ENCODE measurements at places on chromosomes 5 and 9.

- DNase-seq, result no peak
Measured at GRCh38 chr5:16321284-16321683, 141.7 kb upstream of the MARCHF11 start.

DNA sequence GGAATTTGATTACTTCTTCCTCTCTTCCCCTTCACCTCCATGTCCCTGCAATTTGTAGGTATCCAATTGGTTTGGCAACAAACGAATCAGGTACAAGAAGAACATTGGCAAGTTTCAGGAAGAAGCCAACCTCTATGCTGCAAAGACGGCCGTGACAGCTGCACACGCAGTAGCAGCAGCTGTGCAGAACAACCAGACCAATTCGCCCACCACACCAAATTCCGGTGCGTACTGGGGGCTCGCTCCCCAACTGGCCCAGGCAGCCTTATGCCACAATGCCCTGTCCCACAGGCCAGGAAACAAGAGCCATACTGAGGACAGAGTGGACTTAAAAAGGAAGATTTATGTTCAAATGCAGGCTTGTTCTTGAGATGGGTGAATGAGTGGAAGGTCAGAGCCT is 213.5 kb downstream of the PBX3 start:
- no peak for DNase-seq

- peak; percentile 16 for DNase-seq
Measured at GRCh38 chr9:34862043-34862442, 96.0 kb upstream of the PHF24 start.

- DNase-seq, result no peak
Measured at GRCh38 chr5:37714756-37715155, 125.1 kb downstream of the GDNF start.

GRCh38 chr9:109411069-109411761 is 86.9 kb downstream of the PTPN3 start:
- no peak for DNase-seq

- DNase-seq, result no peak
Measured at GRCh38 chr5:131378721-131379541, 115.1 kb downstream of the CDC42SE2 start.

- DNase-seq, result no peak
Measured at GRCh38 chr5:159330131-159330800, at the start of gene IL12B. Gene IL12B, minus strand, starts transcription at chr5:159330487. Its CDS starts 3,705 bp downstream, at chr5:159326782.

- DNase-seq, result no peak
Measured at GRCh38 chr5:94228791-94229190, 389.6 kb downstream of the KIAA0825 start.

GRCh38 chr9:135823036-135823435 is 84.3 kb downstream of the CAMSAP1 start:
- no peak for DNase-seq

DNA sequence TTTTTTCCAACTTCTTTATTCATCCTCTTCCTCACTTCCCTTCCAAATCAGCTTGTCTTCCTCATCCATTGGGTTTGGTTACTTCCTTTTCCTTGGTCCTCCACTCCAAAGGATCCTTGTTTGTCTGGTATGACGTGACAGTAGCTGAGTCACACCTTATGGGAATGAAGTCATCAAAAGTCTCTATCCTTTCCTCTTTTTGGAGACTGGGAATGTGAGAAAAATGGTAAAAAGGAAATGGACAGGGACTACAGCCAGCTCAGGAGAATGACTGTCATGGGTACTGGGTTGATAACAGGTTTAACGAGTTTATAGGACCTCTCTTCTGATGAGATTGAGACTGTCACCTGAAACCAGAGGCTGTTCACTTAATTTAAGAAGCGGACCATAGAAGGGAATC is 76.2 kb upstream of the MYO10 start:
- DNase-seq, result no peak

- no peak for DNase-seq
Measured at GRCh38 chr5:2805080-2805479, 53.6 kb upstream of the IRX2 start.

DNA sequence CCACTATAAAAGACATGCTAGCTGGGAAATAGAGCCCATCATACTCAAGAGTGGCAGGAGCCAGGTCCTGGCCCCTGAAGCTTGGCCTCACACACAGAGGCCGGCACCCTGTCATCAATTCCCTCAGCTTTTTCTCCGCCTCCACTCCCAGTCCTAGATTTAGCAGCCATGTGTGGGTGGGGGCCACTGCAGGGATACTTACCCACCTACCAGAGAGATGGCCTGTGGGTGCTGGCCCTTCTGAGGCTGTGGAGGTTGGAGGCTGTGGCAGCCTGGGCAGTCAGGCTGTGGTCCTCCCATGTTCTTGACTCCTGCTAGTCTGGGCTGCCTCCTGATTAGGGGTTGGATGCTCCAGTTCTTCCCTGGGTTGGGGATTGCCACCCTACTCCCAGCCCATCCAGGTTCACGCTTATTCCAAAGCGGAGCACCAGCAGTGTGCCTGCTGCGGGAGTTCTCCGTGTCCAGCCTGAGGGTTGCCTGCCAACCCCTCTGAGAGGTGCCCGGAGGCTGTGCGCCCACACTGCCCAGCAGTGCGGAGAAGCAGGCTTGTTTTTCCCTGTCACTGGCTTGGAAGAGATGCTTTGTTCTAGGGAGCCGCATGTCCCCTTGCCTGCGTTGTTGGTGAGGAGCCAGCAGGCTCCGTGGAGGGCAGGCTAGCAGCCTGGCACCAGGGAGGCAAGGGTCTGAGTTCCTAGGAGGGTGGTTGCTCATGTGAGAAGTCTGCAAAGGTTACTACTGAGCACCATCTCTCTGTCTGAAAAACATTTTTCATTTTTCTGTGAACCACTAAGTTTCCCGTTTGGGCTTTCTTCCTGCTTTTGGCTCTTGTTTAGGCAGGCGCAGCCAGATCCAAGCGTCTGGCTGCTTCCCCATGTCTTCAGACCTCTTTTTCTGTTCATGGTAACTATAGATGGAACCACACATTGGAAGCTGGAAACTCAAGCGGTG is 7.5 kb downstream of the SLC22A5 start:
- peak; percentile 57 for DNase-seq

GRCh38 chr9:19373527-19373926 is 6.5 kb downstream of the RPS6 start:
- no peak for DNase-seq

DNA sequence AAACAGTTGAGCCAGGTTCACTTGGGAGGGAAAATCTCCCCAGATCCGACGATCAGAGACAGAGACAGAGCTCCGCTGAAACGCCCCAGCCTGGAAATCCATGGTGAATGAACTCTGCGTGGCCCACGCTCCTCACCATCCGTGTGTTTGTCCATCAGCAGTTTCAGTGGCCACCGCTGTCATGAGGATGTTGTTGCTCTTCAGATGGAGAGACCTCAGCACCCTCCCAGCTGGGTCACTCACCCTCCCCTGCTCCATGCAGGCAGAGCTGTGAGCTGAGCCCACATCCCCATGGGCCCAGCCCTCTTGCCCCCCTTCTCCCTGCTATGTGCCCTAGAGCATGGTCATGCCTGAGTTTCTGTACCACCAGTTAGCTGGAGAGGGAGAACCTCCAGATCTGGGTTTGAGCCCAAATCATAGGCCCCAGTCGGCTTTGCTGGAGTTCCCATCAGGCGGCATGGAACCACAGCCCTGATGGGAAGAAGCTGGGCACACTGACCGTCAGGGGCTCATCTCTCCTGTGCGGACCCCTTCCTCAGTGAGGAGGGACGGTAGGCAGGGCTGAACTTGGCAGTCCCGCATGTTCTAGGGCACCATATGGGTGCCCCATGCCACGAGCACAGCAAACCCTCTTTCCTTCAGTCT is 154.4 kb upstream of the COL5A1 start:
- DNase-seq, result no peak

DNA sequence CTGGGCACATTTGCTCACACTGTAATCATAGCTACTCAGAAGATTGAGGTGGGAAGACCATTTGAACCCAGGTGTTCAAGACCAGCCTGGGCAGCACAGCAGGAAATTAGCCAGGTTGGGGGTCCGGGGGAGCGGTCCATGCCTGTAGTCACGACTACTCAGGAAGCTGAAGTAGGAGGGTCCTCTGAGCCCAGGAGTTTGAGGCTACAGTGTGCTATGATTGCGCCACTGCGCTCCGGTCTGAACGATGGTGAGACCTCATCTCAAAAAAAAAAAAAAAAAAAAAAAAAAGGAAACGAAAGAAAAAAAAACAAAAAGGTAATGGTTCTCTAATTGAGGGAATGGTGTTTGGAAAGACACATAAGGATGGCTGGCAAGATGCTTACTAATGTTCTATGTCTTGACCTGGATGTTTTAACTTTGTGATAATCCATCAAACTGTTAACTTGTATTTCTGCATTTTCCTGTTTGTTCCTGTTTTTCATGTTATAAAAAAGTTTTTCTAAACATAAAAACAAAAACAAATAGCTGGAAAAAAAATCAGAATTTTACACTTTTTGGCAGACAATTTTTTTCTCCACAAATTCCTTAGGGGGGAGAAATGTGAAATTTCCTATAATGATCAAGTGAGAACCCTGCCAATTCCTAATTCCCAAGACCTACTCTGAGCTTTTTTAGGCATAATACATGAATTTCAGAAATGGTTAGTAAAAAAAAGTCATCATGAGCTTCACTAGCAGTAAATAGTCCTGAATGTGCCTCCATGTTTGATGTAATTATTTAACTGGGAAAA is 96.9 kb downstream of the DENND1A start:
- peak; percentile 37 for DNase-seq

DNA sequence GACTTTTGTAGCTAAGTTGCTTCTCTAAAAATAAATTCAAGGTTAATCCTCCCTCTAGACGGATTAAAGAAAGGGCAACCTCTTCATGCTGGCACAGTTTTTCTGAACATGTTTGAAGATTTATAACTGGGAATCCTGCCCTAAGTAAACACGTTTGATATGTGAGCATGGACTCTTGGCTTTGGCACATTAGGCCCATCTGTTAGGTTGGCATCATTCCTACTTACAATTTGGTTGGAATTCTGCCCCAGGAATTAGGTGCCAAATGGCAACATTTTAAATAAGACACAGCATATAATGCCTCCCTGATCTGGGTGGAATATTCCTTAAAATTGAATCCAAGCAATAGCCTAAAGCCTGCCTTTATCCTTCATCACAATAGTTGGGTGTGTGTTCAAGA is 372.3 kb upstream of the CDH18 start:
- DNase-seq, result no peak

- no peak for DNase-seq
Measured at GRCh38 chr5:97111616-97112015, 30.8 kb downstream of the LIX1 start.

DNA sequence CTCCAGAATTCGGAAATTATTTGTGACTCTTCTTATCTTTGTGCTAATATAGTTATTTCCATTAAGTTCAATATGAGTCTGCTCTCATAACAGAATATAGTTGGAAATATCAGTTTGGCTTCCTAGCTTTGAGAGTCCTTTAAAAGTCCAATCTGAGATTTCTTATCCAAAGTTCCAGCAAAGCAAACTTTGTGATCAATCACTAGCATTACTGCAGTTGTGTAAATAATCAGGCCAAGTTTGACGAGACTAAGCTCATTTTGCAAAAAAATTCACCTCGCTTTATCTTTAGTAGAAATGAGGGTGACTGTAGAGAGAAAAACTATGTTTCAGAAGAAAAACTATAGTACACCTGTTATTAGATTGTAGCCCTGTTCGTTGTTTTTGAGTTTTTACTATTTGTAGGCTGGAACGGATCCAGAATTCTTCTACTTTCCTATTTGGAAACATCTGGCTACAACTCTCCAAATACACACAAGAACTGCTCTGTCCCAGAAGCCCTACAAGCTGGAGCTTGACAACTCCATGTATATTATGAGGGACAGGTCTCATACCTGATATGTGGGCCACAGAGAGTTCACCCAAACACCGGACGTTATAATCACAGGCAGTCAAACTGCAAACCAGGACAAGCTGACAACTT is 47.8 kb downstream of the RAPGEF1 start:
- no peak for DNase-seq

GRCh38 chr5:71699233-71699632 is 19.8 kb upstream of the CARTPT start:
- DNase-seq, result no peak

GRCh38 chr5:148897842-148898241 is 71.4 kb downstream of the ADRB2 start:
- DNase-seq, result no peak

- no peak for DNase-seq
Measured at GRCh38 chr5:100775533-100775855, 127.6 kb downstream of the ST8SIA4 start.

- no peak for DNase-seq
Measured at GRCh38 chr9:29290516-29290915, 1717.2 kb upstream of the C9orf72 start.

GRCh38 chr5:169299191-169299662 is 1.7 kb downstream of the SLIT3 start:
- DNase-seq, result no peak

- DNase-seq, result peak; percentile 18
Measured at GRCh38 chr9:137371946-137372651, 50.9 kb downstream of the EXD3 start.

DNA sequence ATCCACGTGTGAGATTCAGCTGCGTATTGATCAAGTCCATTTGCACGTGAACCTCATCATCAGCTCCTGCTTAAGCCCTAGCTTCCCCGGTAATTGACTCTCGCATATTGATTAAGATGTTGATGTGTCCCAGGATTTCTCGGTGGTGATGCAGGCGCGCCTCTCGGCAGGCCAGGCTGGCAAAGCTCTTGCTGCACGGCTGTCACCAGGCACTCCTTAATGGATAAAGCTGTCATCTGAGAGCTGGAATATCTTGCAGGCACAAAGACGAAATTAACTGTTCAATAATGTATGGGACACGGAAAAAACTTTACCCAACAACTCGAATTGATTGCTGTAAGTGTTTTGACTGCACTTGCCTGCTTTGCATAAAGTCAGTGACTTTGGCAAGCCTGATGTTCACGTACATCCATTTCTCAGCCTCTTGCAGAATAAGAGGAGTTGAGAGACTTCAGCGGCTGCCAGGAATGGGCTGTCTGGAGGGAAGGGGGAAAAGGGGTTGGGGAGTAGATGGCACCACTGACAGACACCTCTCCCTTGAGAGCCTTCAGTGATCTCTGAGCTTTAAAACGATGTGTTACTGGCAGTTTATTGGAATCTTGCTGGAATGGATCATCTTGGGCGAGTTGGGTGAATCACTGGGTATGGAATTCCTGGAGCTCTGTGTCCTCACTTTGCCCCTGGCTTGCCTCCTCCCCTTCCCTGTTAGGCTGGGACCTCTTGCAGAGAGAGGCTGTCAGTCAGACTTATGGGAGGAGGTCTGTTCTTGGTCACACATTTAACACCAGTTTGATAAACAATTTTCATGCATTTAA is 650.3 kb downstream of the CCDC171 start:
- no peak for DNase-seq

GRCh38 chr5:74587300-74587699 is 53.2 kb downstream of the ENC1 start:
- no peak for DNase-seq

DNA sequence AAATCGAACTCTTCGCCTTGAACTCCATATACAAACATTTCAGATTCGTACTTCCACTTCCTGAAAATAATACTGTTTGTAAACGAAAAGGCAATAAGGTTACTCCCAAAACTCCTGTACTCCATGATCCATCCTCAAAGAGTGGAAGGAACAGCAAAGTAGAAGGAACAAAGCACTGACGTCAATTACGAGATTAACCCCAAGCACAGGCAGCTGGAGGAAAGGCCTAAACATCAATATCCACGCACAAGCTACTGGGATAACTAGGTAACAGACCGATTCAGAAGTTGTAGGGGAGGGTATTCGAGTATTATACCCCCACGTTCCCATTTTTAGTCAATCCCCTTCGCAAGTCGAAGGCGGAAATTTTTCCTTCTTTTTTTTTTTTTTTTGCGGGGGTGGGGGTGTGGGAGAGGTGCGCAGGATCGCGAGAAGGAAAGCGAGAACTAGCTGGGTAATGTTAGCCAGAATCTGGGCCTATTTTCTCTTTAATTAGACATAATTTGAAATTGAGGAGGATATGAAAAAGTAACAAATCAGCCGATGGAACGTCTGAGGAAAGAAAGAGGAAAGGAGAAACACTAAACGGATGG is 909 bp downstream of the AFF4 start:
- DNase-seq, result no peak

Data from left ventricle myocardium superior (tissue), 1 donor.